CD4-positive, alpha-beta T cell treated with Interleukin-21 for 1 hour (primary cell): ENCODE measurements at places on chromosomes 6 and 20.

DNA sequence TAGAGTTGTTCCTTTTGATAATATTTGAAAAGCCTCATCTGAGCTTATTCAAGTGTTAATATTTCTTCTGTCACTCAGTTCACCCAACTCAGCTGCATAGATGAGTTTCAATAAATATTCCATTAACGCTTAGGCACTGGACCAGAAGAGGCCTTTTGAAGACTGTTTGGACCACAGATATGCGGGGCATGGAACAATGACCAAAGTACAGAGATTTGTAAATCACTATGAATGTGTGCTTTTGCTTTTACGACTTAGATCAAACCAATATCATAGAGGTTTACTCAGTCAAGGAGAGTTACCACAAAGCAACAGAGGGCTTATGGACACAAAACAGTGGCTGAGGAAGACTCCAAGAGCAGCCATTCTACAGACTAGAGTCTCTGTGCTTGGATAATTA, 99.9 kb downstream of the RTN4IP1 start:
- DNase-seq = no peak

GRCh38 chr20:34713194-34713943, 9.2 kb downstream of the TP53INP2 start:
- no peak for DNase-seq

DNA sequence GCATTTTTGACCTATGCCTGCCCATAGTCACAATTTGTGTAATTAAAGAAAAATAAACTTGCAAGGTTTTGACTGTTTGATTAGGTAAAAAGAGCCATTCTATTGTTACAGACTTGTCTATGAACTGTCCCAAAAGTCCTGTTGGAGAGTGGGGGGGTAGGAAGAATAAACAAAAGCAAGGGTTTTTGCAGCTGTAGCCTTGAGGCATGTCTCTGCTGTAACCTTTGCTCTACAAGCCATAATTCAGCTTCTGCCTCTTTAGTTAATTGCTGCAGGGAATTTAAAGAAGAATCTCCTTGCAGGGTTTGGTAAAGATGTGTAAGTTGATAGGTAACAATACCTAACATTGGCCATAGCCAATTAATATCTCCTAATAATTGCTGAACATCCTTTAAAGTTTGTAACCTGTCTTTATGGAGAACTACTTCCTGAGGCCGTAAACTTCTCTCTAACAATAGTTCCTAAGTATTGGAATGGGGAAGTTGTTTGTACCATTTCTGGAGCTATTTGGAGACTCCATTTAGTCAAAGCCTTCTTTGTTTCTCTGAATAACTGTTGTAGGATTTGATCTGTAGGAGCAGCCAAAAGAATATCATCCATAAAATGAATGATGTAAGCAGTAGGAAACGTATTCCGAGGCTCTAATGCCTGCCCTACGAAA, 7.9 kb upstream of the ABHD12 start:
- no peak for DNase-seq

DNA sequence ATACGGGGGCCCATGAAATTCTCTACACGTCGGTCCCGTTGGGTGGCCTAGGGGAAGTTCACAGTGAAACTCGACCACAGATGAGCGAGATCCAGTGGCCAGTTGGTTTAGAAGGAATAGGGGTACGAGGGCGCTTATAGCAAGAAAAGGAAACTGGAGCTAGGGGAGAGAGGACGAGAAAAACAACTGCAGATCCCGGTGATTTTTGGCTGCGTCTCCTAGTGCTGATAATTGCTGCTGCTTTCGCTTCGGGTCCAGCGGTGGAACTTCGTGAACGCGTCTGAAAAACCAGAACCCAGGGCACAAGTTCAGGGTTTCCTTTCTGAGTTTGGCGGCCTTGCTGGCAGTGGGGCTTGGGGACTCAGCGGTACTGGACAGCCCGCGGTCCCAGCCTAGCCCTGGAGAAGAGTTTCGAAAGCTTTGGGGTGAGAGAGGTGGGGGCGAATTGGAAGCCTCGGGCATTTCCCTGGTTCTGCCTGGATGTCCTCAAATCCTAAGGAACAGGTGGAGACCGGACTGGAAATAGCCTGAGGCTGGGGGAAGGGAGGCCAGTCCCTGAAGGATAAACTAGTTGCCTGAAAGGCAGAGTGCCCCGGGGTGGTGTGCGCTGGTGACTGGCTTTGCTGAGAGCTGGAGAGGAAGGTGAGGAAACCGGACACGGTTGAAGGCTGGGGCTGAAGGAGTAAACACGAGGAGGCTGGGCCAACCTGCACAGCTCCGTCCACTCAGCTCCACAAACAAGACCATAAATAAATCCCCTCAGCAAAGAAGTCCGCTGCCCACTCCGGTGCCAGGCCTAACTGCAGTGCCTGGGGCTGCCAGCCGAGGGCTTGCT, 793 bp downstream of the GMPR start:
- DNase-seq = no peak

- no peak for DNase-seq
Measured at GRCh38 chr6:120211955-120212792, 862.6 kb upstream of the MAN1A1 start.
